ENCODE measurements at places on chromosomes 2 and 18. TPM values are rescaled to one million over a fixed set of nuclear protein-coding genes. Genes with fewer than 3 reads are reported as not detected.
A peak's percentile ranks its signal among the peaks of the same experiment; 100 is the strongest.

- no peak overlapping the region for H3K4me3 ChIP-seq
- peaks cover 36% of the 10 kb centered on the region for H3K4me1 ChIP-seq
- DNase-seq = no peak
- H3K27me3 ChIP-seq = no peaks in the 10 kb centered on the region
Observed at GRCh38 chr2:10399358-10399757, 48.8 kb downstream of the ODC1 start.

Gene AGXT
- total RNA-seq = not detected

Gene CRYGA
- total RNA-seq = not detected

DNA sequence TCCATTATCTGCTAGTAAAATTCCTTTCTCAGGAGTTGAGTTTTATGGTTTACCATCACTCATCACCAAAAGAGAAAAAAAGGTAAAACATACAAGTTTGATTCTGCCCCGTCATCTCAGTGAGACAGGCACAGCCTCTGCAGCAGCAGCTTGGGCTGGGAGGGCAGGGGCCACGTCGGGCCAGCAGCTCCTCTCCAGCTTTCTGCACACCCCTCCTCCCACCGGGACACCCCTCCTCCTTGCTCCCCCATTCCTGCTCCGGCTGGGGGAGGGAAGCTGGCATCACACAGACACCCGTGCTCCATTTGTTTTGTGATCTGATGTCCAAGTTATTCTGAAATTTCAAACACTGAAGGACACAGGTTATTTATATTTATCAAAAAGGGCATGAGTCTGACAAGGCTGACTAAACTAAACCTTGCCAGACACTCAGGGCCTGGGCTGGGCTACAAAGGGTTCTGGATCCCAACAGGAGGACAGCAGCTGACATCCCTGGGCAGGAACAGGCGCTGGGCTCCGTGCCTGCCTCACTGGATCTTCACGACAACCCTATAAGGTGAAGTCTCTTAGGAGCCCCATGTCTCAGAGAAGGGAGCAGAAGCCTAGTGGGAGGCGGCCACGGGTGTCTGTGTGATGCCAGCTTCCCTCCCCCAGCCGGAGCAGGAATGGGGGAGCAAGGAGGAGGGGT is 71.4 kb downstream of the HDAC4 start:
- peak overlapping the region; percentile 22 for H3K4me3 ChIP-seq
- H3K27ac ChIP-seq = peak overlapping the region; percentile 96
- peaks cover 89% of the 10 kb centered on the region for H3K4me1 ChIP-seq
- H3K36me3 ChIP-seq = no peaks in the 10 kb centered on the region
- peak; percentile 99 for DNase-seq

- peak; percentile 75 for DNase-seq
- H3K27ac ChIP-seq = peak overlapping the region; percentile 50
- H3K27me3 ChIP-seq = no peaks in the 10 kb centered on the region
- H3K36me3 ChIP-seq = no peaks in the 10 kb centered on the region
Observed at GRCh38 chr2:230660294-230661060, 52.2 kb upstream of the CAB39 start.

GRCh38 chr2:181607629-181608590 is 49.0 kb downstream of the CERKL start:
- no peak overlapping the region for H3K4me3 ChIP-seq
- no peaks in the 10 kb centered on the region for H3K27me3 ChIP-seq
- no peaks in the 10 kb centered on the region for H3K36me3 ChIP-seq

DNA sequence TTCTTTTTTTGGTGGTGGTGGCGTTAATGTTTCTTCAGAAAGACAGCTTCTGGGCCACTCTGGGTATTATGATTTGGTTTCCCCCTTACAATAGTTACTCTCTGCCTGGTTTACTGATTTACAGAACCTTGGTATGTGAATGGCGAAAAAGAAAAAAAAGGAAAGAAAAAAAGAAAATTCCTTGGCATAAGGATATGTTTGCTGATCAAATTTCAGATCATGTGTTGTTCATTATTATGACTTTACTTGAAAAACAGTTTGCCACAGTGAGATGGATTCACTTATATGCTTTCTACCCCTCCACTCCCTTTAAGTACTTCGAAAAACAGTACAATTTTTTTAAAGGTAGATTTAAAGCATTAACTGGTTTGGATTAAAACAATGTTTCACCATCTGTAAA is 21.0 kb downstream of the BCL11A start:
- H3K4me3 ChIP-seq = no peak overlapping the region
- H3K27ac ChIP-seq = peak overlapping the region; percentile 75
- no peaks in the 10 kb centered on the region for H3K36me3 ChIP-seq
- H3K4me1 ChIP-seq = peaks cover 93% of the 10 kb centered on the region
- no peak for DNase-seq
- H3K27me3 ChIP-seq = no peaks in the 10 kb centered on the region

DNA sequence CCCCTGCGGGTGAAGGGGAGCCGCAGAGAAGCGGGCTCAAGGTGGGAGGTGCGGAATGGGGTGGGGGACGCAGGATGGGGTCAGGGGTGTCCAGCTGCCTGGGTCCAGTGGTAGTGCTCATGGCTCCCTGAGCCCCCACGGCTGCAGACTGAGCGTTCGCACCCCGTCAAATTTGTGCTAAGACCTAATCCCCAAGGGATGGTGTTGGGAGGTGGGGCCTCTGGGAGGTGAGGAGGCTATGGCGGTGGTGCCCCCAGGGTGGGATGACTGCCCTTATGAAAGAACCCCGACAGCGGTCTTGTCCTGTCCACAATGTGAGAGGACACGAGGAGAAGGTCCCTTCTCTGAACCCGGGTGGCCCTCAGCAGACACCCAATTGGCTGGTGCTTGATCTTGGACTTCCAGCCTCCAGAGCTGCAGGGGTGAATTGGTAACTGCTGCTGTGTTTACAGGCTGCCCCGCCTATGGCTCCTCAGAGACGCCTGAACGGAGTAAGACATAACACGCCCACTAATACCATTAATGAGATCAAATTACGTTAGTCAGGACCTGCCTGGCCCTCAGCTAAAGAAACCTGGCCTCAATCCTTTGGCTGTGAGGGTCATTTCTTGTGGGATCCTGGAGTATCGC is 42.6 kb downstream of the PXDN start:
- no peak overlapping the region for H3K4me3 ChIP-seq
- H3K4me1 ChIP-seq = peaks cover 26% of the 10 kb centered on the region
- H3K27me3 ChIP-seq = no peaks in the 10 kb centered on the region
- peak overlapping the region; percentile 29 for H3K27ac ChIP-seq
- no peaks in the 10 kb centered on the region for H3K36me3 ChIP-seq
- DNase-seq = peak; percentile 60

Gene RTKN
- total RNA-seq = 20.0 TPM

Gene CDH19
- 48.2 TPM for total RNA-seq

Gene SIX3
- not detected for total RNA-seq

DNA sequence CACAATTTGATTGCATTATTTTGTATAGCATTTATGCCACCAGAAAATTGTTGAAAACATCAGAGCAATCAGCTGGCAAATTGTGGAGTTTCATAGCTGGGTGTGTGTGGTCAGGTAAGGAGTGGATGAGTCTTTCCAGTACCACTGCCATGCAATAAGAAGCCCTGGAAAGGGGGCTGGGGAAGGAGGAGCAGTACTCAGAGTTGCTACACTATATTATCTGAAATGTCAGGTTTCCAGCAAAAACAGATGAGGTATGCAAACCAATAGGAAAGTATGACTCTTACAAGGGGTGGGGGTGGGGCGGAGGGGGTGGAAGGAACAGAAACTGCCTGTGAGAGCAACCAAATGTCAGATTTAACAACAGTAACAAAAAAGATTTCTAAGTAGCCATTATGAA is 112.2 kb downstream of the SOS1 start:
- H3K4me1 ChIP-seq = no peaks in the 10 kb centered on the region
- no peaks in the 10 kb centered on the region for H3K27me3 ChIP-seq
- H3K4me3 ChIP-seq = no peak overlapping the region

Gene GRB14
- 12.5 TPM for total RNA-seq

- peaks cover 11% of the 10 kb centered on the region for H3K4me1 ChIP-seq
- DNase-seq = no peak
- no peak overlapping the region for H3K4me3 ChIP-seq
- no peaks in the 10 kb centered on the region for H3K27me3 ChIP-seq
Observed at GRCh38 chr2:189379287-189379630, 62.0 kb upstream of the WDR75 start.

- H3K27ac ChIP-seq = no peak overlapping the region
- H3K36me3 ChIP-seq = no peaks in the 10 kb centered on the region
- peaks cover 6% of the 10 kb centered on the region for H3K4me1 ChIP-seq
Observed at GRCh38 chr2:117858336-117858735, 43.8 kb downstream of the DDX18 start.

- peak overlapping the region; percentile 86 for H3K27ac ChIP-seq
- peaks cover 59% of the 10 kb centered on the region for H3K4me1 ChIP-seq
- H3K36me3 ChIP-seq = no peaks in the 10 kb centered on the region
- H3K4me3 ChIP-seq = peak overlapping the region; percentile 23
- DNase-seq = no peak
Observed at GRCh38 chr2:73839653-73840411, 11.1 kb downstream of the STAMBP start.

DNA sequence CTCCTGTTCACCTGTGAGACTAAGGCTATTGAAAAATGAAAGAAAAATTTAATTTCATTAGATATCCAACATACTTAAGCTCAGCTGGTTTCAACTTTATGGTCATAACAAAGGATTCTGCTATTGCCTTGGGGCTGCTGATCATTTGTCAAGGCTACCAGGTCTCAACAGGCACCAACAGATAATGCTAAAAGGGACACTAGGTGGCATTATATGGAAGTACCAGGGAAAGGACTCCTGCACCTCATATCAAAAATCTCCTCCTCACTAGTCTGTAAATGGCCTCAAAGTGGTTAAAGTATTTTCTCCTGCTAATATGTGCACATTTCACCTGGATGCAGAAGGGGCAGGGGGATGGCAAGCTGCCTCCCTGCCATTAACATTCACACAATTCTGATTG is 167.9 kb upstream of the REG3A start:
- no peaks in the 10 kb centered on the region for H3K4me1 ChIP-seq
- H3K27me3 ChIP-seq = no peaks in the 10 kb centered on the region

- no peaks in the 10 kb centered on the region for H3K36me3 ChIP-seq
- no peak overlapping the region for H3K4me3 ChIP-seq
- DNase-seq = no peak
- no peaks in the 10 kb centered on the region for H3K27me3 ChIP-seq
- no peak overlapping the region for H3K27ac ChIP-seq
Observed at GRCh38 chr2:234463626-234464290, 33.1 kb downstream of the ARL4C start.

DNA sequence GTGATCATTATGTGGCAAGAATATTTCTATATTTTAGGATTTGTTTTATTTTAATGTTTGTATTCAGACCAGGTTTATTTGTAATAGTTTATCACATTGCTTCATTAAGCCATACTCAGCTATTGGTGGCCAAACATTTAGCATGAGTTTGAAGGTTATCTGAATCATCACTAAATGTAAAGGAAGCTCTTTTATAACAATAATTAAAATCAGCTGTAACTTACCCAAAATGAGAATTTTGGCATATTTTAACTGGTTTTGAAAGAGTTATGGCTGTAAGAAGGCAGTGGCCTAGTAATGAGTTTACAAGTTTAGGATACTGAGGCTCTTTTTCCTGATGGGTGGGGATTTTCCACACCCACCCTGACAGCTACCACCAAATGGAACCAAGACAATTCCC is 177.8 kb downstream of the EN1 start:
- H3K27ac ChIP-seq = no peak overlapping the region
- H3K27me3 ChIP-seq = no peaks in the 10 kb centered on the region
- DNase-seq = no peak
- no peaks in the 10 kb centered on the region for H3K36me3 ChIP-seq

GRCh38 chr18:11271954-11272353 is 122.6 kb upstream of the PIEZO2 start:
- no peaks in the 10 kb centered on the region for H3K36me3 ChIP-seq
- no peak for DNase-seq
- H3K4me3 ChIP-seq = no peak overlapping the region
- no peaks in the 10 kb centered on the region for H3K27me3 ChIP-seq

Gene MOGAT1
- total RNA-seq = not detected

DNA sequence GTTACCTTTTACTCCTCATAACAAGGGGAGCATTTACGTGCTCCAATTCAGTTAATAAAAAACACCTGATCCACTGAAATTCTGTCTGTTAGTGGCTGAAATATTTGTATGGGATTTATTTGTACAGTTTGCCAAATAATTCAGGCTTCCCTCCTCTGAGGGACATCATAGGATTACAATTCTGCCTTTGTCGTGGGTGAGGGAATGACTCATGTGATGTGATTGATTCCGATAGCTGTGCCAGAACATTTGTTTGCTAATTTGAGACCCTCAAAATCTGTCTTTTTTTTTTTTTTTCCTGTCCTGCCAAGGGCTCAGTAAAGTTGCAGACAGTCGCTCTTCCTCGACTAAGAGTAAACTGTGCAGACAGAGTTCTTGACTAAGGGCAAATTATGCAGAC is 612.6 kb upstream of the CDH2 start:
- DNase-seq = no peak
- no peak overlapping the region for H3K4me3 ChIP-seq
- no peaks in the 10 kb centered on the region for H3K36me3 ChIP-seq

- H3K4me3 ChIP-seq = no peak overlapping the region
- H3K4me1 ChIP-seq = no peaks in the 10 kb centered on the region
- H3K27me3 ChIP-seq = no peaks in the 10 kb centered on the region
- DNase-seq = no peak
- H3K36me3 ChIP-seq = no peaks in the 10 kb centered on the region
Observed at GRCh38 chr2:128421861-128422311, 103.2 kb upstream of the HS6ST1 start.

DNA sequence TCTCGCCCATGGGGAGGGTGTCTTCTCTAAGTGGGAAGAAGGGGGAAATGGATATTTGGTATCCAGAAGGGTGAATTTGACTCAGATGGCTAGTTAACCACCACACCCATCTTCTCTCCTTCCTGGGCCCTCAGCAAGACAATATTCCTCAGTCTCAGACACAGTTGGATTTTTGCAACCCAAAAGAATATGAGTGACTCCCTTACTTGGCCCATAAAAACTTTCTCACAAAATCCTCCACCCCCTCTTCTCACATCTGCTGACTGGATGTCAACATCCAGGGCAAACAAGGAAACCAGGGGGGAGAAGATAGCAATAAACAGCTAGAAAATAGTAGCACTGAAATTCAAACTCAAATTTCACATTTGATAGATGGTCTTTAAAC is 35.3 kb upstream of the GCC2 start:
- no peak overlapping the region for H3K4me3 ChIP-seq
- H3K27ac ChIP-seq = no peak overlapping the region
- H3K27me3 ChIP-seq = no peaks in the 10 kb centered on the region
- no peaks in the 10 kb centered on the region for H3K4me1 ChIP-seq
- H3K36me3 ChIP-seq = no peaks in the 10 kb centered on the region
- DNase-seq = no peak

Gene DNAJC5G
- total RNA-seq = not detected

- no peak overlapping the region for H3K4me3 ChIP-seq
- no peak for DNase-seq
- H3K27me3 ChIP-seq = no peaks in the 10 kb centered on the region
- H3K4me1 ChIP-seq = no peaks in the 10 kb centered on the region
Observed at GRCh38 chr2:135820003-135820618, 16.9 kb downstream of the LCT start.

GRCh38 chr2:19987936-19988335 is 2.0 kb downstream of the WDR35 start:
- H3K27me3 ChIP-seq = no peaks in the 10 kb centered on the region
- no peak overlapping the region for H3K4me3 ChIP-seq
- DNase-seq = no peak
- H3K27ac ChIP-seq = no peak overlapping the region

Gene SRD5A2
- not detected for total RNA-seq

Gene ARHGEF33
- 2.2 TPM for total RNA-seq

- H3K4me3 ChIP-seq = no peak overlapping the region
- H3K27me3 ChIP-seq = no peaks in the 10 kb centered on the region
Observed at GRCh38 chr2:217539126-217539525, 463.7 kb downstream of the TNS1 start.

Measured in sigmoid colon (tissue), 7 donors.